ENCODE measurements at places on chromosomes 1 and 21. TPM values are rescaled to one million over a fixed set of nuclear protein-coding genes. Genes with fewer than 3 reads are reported as not detected.

COL11A1 gene
- total RNA-seq, result 8.7 TPM

GRCh38 chr1:204293605-204294337 is 66.0 kb downstream of the PLEKHA6 start:
- DNase-seq, result no peak

CD1B gene
- not detected for total RNA-seq

DNA sequence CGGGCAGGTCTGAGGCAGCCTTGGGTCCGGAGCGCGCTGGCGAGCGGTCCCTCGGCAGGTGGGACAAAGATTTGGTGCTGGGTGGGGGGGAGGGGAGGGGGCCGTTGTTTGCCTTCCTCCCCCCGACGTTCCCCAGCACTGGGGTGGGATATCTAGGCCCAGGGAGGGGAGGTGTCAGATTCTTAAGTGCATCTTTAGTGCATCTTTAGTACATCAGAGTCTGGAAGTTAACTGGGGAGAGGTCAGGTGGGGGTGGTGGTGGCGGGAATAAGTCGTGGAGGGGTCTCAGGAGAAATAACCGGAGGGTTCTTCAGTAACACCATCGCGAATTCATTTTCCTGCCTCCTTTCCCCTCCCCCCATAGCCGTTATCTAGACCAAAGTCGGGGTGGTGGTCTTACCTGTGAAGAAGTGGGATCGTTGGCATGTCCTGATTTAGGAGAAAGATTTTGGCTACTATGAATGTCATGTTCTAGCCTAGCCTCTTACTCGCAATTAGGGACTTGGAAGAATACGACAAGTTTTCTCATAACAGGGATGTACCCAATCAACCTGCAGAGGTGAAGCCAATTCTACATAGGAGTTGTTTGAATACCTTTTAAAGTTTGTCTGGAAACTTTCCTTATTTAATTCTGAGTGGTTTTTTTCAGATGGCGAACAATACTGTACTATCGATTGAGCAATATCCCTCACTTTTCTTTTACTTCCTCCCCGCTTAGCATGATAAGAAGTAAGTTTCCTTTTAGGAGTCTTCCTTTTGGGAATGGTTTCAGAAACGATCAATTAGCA is 886 bp downstream of the ZMYM4 start:
- no peak for DNase-seq

GRCh38 chr1:75554181-75554580 is 56.7 kb downstream of the SLC44A5 start:
- DNase-seq, result no peak

DNA sequence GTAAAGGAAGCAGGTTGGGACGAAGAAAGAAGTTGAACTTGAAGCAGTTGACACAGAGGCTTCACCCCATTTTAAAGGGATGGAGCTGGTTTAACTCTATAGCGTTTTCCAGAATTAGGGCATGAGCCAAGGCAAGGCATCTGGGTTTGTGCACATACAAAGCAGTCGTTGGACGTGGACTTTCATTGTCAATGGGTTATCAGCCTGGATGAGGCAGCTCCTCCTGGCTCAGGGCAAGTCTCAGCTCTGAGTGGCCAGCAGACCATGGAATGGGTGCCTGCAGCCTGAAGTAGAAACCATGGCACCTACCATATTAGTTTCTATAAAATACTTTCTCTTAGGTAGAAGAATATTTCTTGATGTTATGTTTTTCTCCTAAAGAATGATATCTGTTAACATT is 163.8 kb upstream of the KCNK2 start:
- DNase-seq, result no peak

- no peak for DNase-seq
These were observed 39.7 kb downstream of the PBX1 start for GRCh38 chr1:164598719-164599118.

SPATA17 gene
- 1.2 TPM for total RNA-seq

DNA sequence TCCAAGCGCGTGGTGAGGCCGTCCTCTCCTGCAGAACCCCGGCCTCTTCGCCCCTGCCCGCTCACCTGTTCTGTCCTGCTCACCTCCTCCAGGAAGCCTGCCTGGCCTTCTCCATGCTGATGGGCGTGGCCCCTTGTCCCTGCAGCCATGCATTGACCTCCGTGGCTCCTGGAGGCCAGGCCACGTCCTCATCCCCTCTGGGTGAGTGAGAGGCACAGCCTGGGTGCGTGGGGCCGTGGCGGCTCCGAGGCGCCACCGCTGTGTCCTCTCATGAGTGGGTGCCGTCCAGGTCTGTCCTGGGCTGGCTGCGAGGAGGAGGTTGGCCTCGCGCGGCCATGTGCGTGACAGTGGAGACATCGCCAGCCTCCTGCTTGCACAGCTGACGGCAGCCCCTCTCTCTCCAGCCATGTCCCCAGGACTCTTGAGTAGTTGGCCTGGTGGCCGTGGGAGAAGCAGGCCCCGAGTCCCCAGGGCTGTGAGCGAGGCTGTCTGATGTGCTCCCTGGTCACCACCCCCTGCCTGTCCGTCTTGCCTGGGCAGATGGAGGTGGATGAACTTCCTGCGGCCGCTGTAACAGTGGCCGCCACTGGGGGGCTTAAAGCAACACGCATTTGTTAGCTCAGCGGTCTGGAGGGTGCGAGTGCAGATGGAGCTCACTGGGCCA is 58.1 kb downstream of the PRKCZ start:
- no peak for DNase-seq

CRYAA gene
- total RNA-seq, result 0.78 TPM

RAB3B gene
- 10.1 TPM for total RNA-seq

- no peak for DNase-seq
These were observed 7.2 kb downstream of the CNIH3 start for GRCh38 chr1:224623310-224623714.

MAPKAPK2 gene
- 36.0 TPM for total RNA-seq

RHCE gene
- 1.4 TPM for total RNA-seq

JMJD4 gene
- total RNA-seq, result 18.9 TPM

DNA sequence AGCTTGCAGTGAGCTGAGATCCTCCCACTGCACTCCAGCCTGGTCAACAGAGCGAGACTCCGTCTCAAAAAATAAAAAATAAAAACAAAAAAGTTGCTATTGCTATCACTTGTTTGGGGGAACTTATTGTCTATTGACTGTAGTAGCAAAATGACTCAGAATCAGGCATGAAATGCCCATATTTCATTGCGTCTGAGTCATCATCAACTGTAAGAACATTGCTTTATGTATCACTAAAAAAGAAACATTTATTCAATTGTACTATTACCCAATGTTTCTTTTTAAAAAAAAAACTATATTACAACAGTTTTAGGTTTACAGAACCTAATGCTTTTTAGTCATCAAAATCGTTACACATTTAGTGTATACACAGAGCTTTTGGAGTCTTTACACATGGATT is 91.0 kb upstream of the FMN2 start:
- no peak for DNase-seq

DNA sequence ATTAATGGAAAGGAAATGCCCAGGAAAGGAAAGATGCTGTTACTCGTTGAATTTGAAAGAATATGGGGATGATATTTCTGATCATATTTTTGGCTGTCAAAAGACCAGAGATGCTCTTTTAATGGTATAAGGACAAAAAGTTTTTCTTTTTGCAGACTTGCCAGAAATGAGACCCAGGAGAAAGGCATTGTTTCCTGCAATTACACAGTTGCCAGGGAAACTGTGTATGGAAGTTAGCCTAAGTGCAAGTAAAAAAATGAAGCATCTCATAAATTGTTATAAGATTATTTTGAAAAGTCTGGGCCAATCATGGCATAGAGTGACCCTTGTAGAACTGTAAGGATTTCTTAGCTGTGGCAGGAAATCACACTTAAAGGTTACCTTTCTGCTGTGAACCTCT is 155.7 kb upstream of the BEND5 start:
- DNase-seq, result no peak

DNA sequence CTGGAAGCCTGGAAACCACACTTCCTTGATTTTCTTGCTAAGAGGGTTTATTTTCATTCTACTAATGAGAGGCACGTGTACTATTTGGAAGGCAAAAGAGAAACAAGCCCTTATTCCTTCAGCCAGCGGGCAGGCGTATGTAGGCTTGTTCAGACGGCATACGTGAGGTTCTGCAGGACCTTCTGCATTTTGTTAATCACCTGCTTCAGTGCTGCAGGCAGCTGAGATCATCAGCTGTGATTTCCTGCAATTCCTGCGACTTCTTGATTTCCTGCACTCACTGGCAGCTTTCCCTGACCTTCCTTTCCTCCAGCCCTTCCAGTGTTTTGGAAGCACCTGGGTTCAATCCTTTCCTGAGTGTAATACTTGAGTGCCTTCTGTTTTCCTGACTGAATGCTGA is 43.4 kb downstream of the TSNAX start:
- DNase-seq, result no peak

DNA sequence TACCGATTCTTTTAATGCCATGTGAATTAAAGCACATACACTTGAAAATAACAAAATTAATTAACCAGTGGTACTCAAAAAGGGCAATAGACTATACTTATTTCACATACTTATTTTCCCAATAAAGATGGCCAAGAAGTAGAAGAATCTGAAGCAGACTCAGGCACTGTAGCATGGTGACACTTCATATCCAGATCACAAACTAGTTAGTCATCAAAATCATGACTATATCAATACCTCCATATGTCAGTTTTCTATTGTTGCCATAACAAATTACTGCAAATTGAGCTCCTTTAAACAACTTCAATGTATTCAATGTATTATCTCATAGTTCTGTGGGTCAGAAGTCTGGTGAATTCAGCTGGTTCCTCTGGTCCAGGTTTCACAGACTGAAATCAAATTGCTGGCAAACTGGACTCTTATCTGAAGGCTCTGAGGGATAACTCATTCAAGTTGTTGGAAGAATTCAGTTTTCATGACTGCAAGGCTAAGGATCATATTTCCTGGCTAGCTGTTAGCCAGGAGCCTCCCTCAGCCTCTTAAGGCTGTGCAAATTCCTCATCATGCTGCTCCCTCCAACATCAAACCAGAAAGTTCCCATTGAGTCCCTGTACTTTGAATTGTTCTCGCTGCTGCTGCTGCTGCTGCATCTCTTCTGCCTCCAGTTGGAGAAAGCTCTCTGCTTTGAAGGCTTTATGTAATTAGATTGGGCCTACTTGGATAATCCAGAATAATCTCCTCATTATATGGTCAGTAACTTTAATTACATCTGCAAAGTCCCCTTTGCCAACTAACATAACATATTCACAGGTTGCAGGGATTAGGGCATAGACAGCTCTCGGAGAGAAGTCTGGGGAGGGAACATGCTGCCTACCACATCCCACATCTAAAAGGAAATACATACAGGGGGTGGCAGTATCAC is 91.5 kb downstream of the MRPL39 start:
- DNase-seq, result no peak

C1QA gene
- 30.6 TPM for total RNA-seq

GRCh38 chr21:26801498-26801897 is 43.7 kb downstream of the ADAMTS1 start:
- no peak for DNase-seq

DNA sequence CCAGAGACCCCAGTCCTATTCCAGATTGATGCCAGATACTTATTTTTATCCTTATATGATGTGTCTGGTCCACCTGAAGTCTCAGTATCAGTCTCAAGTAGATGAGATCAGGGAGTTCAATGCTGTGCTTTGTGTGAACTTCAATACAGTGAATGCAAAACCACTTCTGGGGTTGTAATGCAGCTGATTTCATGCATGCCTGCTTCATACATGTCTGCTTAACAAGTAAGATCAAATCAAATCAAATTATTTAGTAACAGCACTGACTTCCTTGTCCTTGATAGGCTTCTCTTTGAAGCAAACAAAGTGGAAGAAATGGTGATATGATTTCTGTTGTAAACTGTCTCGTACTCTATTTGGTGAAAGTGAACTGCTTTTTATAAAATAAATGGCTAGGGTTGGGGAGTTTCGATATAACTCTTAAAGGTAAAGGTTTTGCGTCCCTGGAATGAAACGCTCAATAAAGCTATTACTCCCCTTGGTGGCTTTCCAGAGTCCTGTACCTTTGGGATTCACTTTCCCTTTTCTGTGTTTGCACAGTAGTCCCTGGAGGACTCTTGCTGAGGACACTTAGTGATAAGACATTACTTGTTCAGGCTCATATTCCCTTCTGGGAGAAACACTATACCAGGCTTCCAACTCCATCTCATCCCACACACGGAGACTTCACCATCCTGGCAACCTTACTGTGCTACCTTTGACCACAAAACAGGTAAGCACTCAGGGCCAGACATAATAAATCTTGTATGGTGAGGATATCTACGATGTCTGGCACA is 59.3 kb downstream of the FH start:
- no peak for DNase-seq

AIM2 gene
- 0.52 TPM for total RNA-seq

CCDC181 gene
- 13.4 TPM for total RNA-seq

PLD5 gene
- total RNA-seq, result 11.4 TPM
